Activated T-cell treated with anti-CD3 and anti-CD28 coated beads, Interleukin-2, amount 50 U/mL, for 1 hour (primary cell): ENCODE measurements at places on chromosomes 1 and 21.

DNA sequence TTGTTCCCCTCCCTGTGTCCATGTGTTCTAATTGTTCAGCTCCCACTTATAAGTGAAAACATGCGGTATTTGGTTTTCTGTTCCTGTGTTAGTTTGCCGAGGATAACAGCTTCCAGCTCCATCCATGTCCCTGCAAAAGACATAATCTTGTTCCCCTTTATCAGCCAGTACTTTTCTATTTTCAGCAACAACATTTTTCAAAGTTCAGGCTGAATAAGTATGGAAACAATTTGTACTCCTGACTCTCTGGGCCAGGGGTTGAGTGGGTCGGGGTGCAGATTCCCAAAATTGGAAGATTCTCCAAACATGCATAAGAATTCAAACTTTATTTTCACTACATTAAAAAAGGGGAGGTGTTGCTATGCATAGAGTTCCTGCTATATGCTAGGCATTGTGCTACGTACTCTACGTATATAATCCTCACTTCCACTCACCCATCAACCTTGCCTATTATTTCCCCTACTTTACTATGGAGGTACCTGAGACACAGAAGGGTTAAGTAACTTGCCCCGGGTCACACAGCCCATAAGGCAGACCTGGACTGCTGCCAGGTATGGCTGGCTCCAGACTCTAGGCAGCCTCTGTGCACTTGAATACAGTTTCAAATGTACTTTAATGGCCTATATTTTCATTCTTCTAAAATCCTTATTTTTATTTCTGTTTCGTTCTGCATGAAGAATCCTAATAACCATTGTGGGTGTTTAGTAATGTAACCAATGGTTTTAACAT, 117.1 kb upstream of the C8B start:
- no peak for DNase-seq

- DNase-seq = no peak
Observed at GRCh38 chr1:214720561-214720960, 117.6 kb downstream of the CENPF start.

DNA sequence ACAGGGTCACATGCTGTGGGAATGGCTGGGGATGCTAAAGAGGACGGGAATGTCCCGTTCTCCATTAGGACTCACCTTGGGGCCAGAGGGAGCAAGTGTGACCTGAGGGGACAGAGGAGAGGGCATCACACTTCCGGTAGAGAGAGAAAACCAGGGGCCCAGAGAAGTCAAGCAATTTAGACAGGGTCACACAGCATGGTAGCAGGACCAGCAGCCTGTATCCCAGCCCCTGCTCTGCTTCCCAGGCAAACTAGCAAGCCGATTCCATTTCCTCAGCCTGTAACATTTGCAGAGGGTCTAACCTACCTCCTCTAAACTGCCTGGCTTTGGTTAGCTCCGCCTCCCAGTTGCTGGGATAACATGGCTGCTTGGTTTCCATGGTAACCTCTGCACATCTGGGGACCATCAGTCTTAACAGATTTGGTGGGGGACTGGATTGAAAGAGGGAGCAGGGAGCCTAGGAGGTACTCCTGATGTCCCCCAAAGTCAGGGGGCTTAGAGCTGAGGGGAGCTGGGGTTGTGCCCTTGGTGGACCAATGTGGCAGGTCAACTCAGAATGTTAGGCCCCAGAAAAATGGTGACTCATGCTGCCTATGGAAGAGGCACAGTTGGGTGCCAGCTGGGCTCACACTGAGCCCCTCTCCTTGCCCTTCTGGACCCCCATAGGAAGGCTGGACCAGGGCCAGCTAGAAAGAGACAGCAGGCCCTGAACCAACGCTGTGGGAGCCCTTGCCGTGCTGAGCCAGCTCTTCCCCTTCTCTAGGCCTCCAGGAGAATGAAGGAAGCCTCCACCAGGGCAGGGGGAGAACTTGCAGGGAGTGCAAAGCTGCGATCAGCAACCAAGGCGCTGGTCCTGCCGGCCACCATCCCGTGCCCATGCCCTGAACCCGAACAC, 9.5 kb downstream of the COL16A1 start:
- DNase-seq = no peak

- DNase-seq = no peak
Observed at GRCh38 chr21:15015622-15016471, 49.0 kb downstream of the NRIP1 start.

- DNase-seq = no peak
Observed at GRCh38 chr1:7371926-7372325, 399.2 kb upstream of the VAMP3 start.

DNA sequence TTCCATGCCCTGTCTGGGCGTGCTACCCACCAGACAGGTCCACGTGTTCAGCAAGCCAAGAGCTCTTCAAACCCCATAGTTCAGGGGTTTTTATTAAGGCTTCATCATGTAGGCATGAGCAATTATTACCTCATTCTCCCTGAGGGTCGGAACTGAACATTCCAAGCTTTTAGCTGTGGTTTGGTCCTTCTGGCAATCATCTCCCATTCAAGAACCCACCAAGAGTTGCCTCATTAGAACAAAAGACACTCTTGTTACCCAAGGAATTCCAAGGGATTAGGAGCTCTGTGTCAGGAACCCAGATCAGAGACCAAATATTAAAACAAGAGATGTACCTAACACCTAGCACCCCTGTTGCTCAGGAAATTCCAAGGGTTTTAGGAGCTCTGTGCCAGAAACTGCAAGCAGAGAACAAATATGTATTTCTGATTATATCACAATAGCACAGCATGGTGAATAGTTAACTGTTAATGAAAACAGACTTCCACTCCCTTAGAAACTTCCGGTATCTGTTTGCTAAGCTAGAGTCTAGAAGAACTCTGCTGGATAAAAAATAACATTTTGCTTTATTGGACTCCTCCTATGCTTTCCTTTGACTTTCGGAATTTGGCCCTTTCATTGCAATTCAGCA, 201.2 kb upstream of the L1TD1 start:
- DNase-seq = no peak

DNA sequence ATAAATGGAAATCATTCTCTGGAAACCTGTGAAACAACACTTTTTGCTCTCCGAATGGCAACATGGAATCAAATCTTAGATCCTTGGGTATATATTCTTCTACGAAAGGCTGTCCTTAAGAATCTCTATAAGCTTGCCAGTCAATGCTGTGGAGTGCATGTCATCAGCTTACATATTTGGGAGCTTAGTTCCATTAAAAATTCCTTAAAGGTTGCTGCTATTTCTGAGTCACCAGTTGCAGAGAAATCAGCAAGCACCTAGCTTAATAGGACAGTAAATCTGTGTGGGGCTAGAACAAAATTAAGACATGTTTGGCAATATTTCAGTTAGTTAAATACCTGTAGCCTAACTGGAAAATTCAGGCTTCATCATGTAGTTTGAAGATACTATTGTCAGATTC, 45.7 kb downstream of the PTGFR start:
- no peak for DNase-seq

DNA sequence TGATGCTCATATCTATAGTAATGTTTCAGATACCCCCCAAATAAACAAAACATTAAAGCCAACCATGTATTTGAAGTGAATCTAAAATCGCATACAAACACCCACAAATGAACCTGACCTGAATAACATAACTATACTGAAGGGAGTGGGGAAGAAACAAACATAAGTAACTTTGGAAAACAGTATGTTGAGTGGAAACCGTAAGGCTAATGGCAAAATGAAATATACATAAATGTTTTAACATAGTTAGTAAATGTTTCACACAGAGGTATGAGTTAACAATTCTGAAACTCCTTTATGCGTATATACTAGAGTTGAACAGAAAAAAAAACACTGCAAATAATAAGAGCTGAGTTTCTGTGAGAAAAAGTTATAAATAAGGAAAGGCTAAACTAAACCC, 125.6 kb downstream of the ACBD6 start:
- DNase-seq = no peak

DNA sequence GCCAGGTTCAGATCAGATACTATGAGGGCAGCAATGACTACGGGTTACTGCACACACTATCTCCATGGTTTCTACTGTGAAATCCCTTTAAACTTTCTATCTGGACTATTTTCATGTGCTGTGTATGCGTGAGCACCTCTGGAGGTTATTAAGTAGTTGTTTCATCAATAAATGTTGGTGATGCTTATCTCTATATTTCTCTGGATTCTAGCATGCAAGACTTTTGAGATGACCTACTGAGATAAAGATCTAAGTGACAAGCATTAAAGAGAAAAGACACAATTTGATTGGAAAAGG, 194.0 kb downstream of the NRIP1 start:
- no peak for DNase-seq

GRCh38 chr1:227170361-227171166, 147.7 kb downstream of the CDC42BPA start:
- no peak for DNase-seq

DNA sequence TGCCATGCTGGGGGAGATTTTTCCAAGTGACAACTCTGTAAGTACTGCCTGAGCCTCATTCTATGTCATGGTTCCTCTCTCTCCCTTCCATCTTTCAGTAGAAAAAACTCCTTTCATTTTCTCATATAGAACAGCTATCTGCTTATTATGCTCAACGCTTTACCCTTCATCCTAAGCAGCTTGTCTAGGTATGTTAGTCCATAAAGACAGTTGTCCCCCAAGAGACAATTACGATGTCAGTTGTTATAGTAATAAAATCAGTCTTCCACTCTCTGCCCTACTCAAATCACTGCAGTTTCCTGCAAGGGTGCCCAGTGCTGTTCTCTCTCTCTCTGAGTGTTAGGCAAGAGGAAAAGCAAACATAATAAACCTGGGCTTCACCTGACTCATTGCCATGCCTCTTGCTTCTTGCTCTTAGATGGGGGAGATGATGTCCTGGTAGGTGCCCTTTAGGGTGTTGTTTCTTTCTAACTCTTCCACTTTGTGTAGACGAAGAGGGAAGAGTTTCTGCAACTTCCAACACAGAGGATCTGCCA, 59.4 kb downstream of the PAPPA2 start:
- no peak for DNase-seq

GRCh38 chr1:55362558-55362957, 147.4 kb upstream of the USP24 start:
- no peak for DNase-seq

GRCh38 chr1:15116966-15117365, 36.6 kb upstream of the TMEM51 start:
- DNase-seq = no peak

DNA sequence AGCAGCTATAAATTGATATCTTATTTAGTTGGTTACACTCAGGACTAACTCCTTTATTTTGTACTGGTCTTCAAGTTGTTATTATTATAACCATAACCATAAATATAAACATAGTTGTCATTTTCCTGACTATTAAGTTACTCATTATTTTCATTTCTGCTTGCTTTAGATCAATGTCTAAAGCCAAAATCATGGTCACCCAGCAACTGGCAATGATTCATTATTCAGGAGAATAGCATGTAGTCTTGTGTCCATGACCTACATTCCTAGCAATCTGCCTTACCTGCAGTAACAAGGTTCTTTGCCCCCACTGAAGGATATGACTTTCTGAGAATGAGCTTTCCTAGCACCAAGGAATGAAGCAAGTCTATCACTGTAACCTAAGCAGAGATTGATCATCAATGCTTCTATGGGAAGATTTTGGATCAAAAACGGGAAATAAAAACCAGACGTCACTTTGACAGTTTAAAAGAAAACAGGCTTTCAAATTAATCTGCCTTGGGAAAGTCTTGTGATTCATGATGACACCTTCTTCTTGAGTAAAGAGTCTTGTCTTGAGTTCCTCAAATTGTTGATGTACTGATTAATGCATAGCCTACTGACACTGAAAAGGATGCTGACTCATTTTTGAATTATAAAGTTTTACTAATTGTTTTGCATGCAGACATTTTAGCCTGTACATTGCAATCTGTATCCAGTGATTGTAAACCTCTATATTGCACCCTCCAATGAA, 203.3 kb upstream of the IVNS1ABP start:
- no peak for DNase-seq

DNA sequence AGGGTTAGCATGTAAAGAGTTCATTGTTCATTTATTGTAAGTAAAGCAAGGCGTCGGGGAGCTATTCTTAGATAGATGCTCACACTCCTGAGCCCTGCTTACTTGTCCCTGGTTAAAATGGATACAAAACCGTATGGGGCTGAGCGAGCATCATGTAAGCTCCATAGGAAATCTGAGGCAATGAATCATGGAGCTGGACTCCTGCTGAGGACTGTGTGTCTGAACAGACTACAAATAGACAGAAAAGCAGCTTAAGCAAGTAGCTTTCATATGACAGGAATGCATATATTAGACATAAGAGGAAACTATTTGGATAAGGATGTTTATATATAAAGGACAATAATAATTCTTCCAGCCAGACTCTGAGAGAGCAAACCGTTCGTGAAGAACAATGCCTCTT, 604.9 kb upstream of the PTBP2 start:
- DNase-seq = no peak

DNA sequence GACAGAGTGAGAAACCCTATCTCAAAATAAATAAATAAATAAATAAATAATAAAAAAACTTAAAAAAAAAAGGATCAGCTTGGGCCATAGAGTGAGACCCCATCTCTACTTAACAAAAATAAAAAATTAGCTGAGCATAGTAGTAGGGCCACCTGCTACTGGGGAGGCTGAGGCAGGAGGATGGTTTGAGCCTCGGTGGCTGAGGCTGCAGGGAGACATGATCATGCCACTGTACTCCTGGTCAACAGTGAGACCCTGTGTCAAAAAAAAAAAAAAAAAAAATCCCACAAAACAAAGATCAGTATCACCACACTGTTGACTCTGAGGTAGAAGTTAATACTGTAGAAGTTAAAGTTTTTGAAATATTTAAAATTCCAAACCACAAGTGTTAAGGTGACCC, 29.1 kb downstream of the SLC16A1 start:
- DNase-seq = no peak

- DNase-seq = no peak
Observed at GRCh38 chr1:90719330-90720144, 2.4 kb upstream of the BARHL2 start.

DNA sequence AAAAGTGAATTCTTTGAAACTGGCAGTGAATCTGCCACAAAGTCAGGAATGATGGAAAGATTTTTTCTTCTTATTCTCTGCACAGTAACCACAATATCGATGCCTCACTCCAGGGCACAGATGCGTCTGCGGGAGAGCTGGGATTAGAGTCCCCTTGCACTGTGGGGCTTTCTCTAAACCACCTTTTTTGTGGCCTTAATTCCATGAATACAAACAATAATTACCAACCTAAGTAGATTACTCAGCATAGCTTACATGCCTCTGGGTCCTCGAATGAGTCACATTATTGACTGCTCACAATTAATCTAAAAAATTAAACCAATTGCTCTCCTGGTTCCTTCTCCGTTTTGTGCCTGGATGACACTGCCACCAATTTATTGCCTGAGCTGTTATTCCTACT, 125.8 kb downstream of the KAZN start:
- no peak for DNase-seq

GRCh38 chr1:44422161-44422560, 17.1 kb downstream of the RNF220 start:
- no peak for DNase-seq

DNA sequence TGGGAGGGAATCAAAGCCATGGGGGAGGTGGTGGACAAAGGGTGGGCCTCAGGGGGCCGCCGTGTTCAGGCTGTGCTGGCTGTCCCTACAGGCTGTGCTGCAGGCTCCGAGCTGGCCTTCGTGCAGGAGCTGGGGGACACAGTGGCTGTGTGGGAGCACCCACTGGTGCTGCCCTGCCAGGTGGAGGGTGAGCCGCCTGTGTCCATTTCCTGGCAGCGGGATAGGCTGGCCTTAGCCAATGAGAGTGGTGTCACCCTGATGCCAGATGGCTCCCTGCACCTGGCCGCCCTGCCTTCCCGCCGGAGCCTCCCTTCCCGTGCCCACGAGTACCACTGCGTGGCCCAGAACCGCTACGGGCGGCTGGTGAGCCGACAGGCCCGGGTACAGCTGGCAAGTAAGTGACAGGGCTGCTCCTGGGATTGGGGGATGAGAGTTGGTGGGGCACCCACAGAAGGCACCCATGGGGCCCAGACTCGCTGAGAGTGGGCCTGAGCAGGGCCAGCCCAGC, 20.2 kb downstream of the SLC27A3 start:
- DNase-seq = peak; percentile 15
